ENCODE measurements at places on chromosomes 3 and 15.
A peak's percentile ranks its signal among the peaks of the same experiment; 100 is the strongest.

- no peak for DNase-seq
Measured at GRCh38 chr3:53780806-53781205, 65.4 kb downstream of the CHDH start.

GRCh38 chr15:58260725-58261267, 122.6 kb downstream of the AQP9 start:
- DNase-seq, result no peak

- no peak for DNase-seq
Measured at GRCh38 chr15:59185725-59186124, 20.9 kb upstream of the LDHAL6B start.

GRCh38 chr3:106345353-106346027, 476.7 kb upstream of the CBLB start:
- DNase-seq, result no peak

- no peak for DNase-seq
Measured at GRCh38 chr3:85977615-85978338, 1013.2 kb downstream of the VGLL3 start.

GRCh38 chr3:52671676-52672075, 14.0 kb downstream of the PBRM1 start:
- no peak for DNase-seq

GRCh38 chr3:57852896-57853295, 96.8 kb downstream of the SLMAP start:
- no peak for DNase-seq

- no peak for DNase-seq
Measured at GRCh38 chr3:112637700-112638099, 3.2 kb downstream of the CCDC80 start.

DNA sequence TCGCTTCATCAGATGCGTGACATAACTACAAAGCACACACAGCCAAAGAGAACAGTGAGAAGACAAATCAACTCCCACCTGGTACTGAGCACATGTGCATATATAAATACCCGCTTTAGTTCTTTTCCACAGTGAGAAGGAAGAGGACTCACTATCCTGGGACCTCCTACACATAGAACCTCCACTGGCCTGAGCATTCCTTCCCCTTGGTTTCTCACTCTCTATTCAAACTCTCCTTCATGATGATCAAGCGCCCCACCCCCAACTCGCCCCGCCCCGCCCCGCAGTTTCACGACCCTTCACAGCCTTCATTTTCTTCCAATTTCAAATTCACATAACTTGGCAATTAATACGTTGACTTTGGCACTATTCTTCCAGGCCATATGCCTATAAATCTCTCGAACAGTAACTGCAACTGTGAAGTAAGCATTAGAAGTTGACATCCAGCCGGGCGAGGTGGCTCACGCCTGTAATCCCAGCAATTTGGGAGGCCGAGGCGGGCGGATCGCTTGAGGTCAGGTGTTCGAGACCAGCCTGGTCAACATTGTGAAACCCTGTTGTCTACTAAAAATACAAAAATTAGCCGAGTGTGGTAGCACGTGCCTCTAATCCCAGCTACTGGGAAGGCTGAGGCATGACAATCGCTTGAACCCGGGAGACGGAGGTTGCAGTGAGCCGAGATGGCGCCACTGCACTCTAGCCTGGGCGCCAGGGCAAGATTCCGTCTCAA, 1.1 kb downstream of the RPS17 start:
- DNase-seq, result no peak

- no peak for DNase-seq
Measured at GRCh38 chr3:17207019-17207418, 322.3 kb downstream of the PLCL2 start.

DNA sequence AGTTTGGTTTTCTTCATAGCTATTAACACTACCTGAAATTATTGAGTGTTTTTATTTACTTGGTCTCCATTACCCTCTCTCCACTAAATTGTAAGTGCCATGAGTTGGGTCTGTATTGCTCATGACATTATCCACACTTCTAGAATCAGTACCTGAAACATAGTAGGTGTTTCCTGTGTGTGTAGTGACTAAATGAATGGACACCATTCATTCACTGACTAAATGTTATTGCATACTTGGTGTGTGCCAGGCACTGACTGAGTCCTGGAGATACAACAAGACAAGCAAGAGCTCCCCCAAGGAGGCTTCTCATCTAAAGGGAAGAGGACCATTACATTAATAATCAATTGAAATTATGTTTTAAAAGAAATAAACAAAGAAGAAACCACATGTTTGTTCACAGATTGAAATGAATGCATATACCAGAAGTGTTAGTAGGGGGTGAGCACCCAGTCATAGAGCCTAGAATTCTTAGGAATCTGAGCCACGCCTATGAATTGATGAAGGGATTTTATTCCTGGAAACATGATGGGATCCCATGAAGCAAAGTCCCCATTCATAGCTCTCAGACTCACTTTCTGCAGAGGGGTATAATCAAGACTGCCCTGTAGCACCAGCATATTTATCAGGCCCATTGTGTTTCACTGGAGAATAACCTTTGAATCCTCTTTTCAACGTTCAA, 31.7 kb upstream of the ATOSA start:
- no peak for DNase-seq

DNA sequence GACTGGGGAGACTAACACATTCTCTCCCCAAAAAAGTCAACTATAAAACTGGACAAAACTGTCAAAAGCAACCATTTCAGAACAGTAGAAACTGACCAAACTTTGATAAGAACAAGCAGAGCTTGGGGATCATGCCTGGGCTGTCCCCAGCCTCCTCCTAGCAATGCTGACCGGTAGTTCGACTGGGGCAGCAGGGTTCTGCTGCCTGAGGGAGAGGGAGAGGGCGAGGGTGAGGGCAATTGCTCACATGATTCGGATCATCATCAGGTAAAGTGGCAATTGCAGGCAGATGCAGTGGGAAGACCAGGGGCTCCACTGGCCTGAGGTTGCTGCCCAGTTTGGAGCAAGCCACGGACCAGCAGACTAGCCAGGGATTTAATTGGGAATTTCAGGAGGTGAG, 88.6 kb downstream of the OSBPL10 start:
- DNase-seq, result no peak

DNA sequence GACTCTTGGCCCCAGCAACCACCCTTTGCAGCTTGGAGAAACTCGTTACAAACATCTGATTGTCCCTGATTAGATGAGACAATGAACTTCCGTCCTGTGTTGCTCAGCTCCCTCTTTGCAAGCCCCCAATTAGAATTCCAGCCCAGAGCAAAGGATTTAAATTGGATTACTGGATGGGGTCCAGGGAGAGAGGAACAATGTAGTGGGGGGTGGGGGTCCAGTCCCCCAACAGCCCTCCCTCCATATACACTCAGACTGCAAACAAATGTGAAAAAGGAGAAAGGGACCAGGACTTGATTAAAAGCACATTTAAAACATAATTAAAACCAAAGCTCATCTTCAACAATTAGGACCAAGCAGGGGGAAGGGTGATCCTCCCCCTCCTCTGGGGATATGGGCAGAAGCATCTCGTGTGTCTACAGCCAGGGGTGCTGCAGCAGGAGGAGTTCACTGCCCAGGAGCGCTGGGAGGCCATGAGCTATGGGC, 71.7 kb upstream of the TMEM115 start:
- no peak for DNase-seq

DNA sequence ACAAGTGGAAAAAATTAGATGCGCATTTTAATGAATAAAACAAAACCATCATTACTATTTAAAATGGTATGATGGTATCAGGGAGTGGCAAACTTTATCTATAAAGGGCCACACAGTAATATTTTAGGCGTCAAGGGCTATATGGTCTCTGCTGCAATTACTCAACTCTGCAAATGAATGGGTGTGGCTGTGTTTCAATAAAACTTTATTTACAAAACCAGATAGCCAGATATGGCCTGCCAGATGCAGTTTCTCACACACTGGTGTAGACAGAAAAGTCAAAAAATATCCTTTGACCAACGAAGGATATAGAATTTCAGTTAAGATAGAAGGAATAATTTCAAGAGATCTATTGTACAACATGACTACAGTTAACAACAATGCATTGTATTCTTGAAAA, 83.8 kb downstream of the CLASP2 start:
- DNase-seq, result no peak

- DNase-seq, result no peak
Measured at GRCh38 chr3:67006460-67006859, 8.4 kb downstream of the KBTBD8 start.

DNA sequence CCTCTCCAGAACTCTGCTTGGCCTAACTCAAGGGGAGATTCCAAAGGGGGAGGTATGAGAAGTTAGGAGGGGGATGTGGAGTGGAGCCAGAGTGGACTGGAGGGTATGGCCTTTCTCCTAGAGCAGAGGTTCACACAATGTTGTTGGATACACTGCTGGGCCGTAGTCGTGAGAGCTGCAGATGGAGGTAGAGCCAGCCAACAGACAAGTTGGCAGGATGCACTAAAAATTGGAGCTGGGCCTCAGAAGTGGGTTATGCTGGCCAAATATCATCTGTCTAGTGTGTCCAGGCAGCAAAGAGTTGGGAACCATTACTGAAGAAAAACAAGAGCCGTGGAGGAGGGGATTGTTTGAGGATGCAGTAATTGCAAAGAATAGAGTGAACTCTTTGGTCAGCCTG, 27.7 kb upstream of the LRRFIP2 start:
- DNase-seq, result no peak

GRCh38 chr3:127911421-127911931, 3.6 kb upstream of the KBTBD12 start:
- no peak for DNase-seq

DNA sequence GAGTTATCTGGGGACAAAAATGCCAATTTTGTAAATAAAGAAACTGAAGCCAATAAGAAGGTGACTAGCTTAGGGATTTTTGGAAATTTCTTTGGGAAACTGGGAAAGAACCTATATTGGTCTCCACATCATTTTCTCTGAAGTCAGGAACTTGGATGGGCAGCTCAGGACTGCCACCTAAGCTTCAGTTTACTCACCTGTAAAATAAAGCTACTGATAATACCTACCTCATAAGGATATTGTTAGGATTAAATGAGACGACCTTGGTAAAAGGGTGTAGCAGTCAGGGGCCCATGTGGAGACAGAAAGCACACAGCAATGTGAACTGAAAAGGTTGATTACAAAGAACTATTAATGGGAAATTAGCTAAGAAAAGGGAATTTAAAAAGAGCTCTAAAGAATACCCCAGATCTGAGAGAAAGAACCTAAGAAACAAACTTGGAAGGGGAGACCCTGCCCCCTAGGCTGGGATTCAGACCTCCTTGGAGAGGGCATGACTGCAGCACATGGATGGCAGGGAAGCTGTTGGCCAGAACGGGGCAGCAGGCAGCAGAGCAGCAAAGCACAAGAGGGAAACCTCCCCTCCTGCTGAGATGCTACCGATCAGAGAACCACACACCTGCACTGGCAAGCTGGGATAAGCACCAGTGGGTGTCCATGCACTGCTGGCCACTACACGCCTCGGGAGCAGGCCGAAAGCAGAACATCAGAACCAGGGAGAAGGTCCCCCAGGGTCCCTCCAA, 83.7 kb upstream of the THBS1 start:
- no peak for DNase-seq

GRCh38 chr3:77038930-77039605, 831 bp upstream of the ROBO2 start:
- DNase-seq, result no peak

- no peak for DNase-seq
Measured at GRCh38 chr3:5197470-5198312, 10.2 kb downstream of the EDEM1 start.

GRCh38 chr3:35500641-35501350, 138.5 kb upstream of the ARPP21 start:
- no peak for DNase-seq

DNA sequence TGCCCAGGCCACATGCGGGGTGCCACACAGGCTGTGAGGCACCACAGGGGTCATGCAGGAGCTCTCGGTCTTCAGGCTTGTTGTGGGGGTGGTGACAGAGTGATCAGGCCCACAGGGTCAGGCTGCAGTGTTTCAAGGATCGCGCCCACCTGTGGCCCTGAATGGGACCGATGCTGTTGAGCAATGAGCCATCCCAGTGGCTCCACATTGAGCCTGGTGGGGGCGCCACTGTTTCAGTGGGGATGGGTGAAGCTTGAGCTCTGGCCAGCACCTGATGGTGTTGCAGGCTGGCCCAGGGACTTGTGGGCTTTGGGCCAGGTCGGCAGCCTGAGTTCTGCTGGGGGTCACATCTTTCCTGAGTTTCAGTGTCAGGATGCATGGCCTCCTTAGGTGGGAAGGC, 230.1 kb downstream of the UBE3A start:
- no peak for DNase-seq

GRCh38 chr3:72210261-72210660, 425.3 kb upstream of the PROK2 start:
- no peak for DNase-seq

DNA sequence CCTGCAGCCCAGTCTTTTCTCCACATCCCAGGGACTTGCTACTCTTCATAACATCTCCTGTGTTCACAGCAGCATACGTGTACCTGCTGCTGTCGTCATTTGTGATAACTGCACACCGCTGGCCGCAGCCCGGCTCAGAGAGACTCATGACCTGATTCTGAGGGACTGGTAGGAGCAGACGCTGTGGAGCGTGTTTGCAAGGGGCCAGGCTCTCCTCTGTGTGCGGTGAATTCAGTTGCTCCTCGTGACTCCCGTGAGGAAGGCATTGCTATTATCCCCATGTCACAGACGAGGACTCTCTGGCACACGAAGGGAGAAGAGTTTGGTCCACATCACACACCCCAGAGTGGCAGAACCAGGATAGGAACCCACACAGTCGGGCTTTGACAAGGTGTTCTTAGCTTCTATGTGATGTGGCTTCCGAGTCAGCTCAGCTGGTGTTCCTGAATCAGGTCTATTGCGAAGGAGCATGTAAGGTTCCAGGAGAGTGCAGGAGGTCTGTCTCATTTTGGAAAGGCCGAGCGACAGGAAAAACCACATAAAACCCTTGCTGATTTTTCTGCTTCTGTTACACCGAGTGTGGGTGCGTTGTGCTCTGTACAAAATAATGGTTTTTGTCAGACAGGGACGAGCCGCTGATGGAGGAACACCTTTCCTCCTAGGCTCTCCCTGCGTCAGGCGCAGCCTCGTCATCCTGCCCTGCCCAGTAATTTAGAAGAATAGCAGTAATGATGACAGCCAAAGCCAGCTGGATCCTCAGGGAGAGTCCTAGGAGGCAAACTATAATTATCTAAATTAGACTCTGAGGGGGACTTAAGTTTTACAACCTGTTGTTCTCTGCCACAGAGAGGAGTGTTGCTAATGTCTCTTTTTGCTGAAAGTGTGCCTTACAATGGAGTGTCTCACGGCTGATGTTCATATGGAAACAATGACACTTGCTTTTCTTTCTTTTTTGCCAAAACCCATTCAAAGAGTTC, 157.5 kb upstream of the RGMA start:
- DNase-seq, result no peak

GRCh38 chr3:157127831-157128767, 31.8 kb downstream of the CCNL1 start:
- peak; percentile 20 for DNase-seq
